ENCODE measurements at places on chromosomes 7 and 10.

- no peak for DNase-seq
Observed at GRCh38 chr7:74138945-74139843, 35.0 kb upstream of the EIF4H start.

GRCh38 chr10:129945941-129946760 lies 17.9 kb downstream of the EBF3 start:
- DNase-seq, result no peak

DNA sequence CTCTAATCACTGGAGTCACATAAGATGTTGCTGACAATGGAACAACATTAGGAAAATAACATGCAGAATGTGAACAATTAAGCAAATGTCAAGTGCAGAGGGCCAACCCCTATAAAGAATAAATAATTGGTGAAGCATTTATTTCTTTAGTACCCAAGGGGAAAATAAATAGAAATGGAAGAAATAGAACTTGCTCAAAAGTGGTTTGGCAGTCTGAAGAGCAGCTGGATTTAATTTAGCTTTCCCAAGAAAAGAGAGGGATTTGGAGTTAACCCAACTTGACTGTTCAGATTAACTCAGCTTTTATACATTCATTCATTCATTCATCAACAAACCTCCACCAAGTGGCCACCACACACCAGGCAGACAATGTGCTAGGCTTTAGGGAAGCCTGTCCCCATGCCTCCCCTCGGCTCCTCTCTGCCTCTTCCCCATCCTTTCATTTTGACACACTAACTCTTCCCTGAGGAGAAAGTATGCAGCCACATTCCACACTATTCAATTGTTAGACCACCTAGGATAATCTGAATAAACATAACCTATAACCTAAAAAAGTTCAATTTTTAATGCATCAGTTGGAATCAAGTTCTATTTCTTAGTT lies 295.5 kb downstream of the AHR start:
- no peak for DNase-seq

GRCh38 chr7:88201305-88201704 lies 18.5 kb downstream of the SRI start:
- DNase-seq, result no peak

DNA sequence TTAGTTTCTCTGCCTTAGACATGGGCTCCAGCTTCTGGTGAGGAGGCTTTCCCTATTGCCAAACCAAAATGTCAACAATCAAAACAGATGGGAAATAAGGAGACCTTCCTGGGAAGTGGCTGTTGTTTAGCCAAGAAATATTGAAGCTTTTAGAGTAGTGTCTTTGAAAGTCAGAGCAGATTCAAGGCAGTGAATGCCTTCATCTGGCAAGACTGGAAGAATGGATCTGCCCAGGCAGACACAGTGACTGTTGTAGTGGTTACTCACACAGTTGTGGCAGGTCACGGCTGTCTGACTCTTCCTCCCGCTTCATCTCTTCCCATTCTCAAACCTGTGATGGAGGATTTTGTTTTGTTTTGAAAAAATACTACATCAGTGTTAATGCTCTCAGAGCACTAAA lies 154.1 kb upstream of the ADO start:
- no peak for DNase-seq

DNA sequence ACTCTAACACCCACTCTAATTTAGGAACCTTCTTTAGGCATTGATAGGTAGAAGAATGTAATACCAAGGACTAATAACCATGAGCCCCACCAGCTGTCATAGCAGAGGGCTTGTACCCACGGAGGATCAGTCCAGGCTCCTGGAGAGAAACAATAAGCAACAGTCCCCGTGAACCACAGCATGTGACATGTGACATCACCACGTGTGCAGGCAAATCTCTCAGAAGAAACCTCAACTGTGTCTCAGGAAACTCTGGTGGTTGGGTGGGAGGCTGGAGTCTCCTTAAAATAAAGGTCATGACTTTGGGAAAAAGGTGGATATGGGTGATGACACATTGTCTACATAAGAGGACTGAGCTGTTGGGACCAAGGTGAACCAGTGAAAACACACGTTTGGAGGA lies 653.9 kb upstream of the FOXK1 start:
- DNase-seq, result no peak

GRCh38 chr7:90256778-90257177 lies 11.8 kb downstream of the CFAP69 start:
- DNase-seq, result no peak

GRCh38 chr10:128929131-128929530 lies 537.9 kb upstream of the MGMT start:
- no peak for DNase-seq

GRCh38 chr7:140049339-140050024 lies 13.3 kb downstream of the PARP12 start:
- DNase-seq, result no peak

- no peak for DNase-seq
Observed at GRCh38 chr10:125011171-125011925, 69.4 kb downstream of the ZRANB1 start.

GRCh38 chr10:81031774-81032173 lies 494.1 kb downstream of the SH2D4B start:
- DNase-seq, result no peak

- DNase-seq, result no peak
Observed at GRCh38 chr10:126663328-126663727, 7.2 kb downstream of the C10orf90 start.

- no peak for DNase-seq
Observed at GRCh38 chr10:114767986-114768821, 53.4 kb upstream of the FHIP2A start.

GRCh38 chr7:111242141-111242755 lies 151.3 kb downstream of the LRRN3 start:
- DNase-seq, result no peak

- no peak for DNase-seq
Observed at GRCh38 chr7:149735779-149736477, 37.5 kb downstream of the ZNF467 start.

GRCh38 chr7:72453471-72453870 lies 41.3 kb upstream of the CALN1 start:
- DNase-seq, result no peak

DNA sequence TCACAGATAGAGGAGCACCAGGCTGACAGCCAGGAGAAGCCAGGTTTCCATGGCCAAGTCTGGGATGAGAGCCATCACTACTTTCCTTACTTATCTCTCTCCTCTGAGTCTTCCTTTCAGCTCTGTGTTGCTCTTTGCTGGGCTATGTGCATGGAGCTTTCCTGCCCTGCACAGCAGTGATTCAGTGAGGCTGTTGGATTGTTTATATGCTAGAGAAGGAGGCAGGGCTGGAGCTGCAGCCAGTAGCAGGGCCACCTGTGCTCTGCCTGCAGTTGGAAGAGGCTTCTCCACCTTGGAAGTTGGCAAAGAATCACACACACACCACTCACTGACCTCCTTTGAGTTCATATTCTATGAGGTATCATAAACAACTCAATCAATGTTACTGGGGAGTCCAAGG lies at the start of gene CYP3A4:
CYP3A4 (minus strand) TSS at position 178 of the 400 bp plus-strand sequence; CDS start at position 75, 103 bp downstream.
- no peak for DNase-seq

GRCh38 chr7:14197280-14197679 lies 207.8 kb upstream of the ETV1 start:
- no peak for DNase-seq

DNA sequence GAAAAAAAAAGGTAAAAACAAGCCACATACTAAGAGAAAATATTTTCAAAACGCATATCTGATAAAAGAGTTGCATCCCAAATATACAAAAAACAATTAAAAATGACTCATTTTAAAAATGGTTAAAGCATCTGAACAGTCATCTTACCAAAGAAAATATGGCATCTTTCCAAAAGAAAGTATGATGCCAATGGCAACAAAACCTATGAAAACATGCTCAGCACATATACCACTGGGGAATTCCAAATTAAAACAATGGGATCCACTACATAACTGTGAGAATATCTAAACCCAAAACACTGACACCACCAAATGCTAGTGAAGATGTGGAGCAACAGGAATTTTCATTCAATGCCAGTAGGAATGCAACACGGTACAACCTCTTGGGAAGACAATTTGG lies 39.3 kb downstream of the VSTM2A start:
- DNase-seq, result no peak

GRCh38 chr10:60420991-60421894 lies 31.6 kb upstream of the ANK3 start:
- no peak for DNase-seq

DNA sequence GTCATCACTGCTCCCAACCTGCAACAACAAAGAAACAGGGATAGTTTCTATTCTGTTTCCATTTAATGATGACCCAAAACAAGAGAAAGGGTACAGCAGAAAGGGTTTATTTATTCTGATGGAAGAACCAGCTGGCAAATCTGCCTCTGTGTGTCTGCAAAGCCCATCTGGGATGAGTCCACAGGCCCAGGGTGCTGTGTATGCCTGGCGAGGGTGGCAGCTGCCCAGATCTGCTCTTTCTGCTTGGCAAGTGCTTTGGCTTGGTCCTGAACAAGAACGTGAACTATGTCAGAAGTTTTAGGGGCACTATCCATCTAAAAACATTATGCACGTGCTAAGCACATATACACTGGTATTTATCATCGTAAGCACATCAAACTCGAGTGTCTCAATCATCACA lies 333.8 kb downstream of the CXCL12 start:
- DNase-seq, result no peak

- DNase-seq, result no peak
Observed at GRCh38 chr7:98647326-98647725, 30.2 kb downstream of the NPTX2 start.

DNA sequence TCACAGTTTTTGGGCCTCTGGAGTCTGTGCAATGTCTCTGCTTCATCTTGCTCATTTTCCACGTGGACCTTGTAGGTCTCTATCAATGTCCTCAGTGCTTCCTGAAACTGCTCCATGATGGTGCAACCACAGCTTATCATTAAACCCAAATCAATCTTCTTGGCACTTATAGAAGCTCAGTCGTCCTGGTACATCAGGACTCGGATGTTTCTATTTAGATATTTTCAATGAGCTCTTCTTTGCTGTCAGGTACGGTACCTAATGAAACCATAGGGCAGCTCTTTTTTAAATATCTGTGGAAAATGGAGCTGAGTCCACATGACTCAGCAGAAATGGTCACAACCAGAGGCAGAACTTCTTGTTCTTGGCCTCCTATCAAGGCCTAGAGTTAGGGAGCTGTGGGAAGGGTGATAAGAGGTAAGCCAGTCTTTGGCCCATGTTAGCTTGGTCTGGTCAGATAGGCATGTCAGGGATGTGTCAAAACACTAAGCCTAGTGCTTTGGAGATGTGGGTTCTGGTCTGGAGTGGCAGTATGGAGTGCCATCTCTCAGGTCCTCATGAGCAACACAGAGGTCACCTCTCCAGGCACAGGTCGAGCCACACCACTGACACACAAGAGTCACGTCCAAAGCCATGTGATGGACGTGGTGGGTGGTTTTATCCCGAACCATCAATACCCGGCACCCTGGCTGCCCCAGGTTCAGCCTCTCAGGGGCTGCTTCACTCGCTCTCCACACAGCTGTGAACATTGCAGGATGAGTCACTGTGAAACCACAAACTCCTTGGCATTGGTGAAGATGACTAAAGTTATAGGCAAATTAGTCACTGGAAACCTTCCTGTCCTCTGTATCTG lies 87.0 kb downstream of the TBXAS1 start:
- DNase-seq, result no peak

GRCh38 chr7:50142425-50143017 lies 49.5 kb upstream of the ZPBP start:
- DNase-seq, result peak; percentile 55

Data from T-helper 1 cell (primary cell).